Activated naive CD8-positive, alpha-beta T cell treated with anti-CD3 and anti-CD28 coated beads, Interleukin-2, amount 50 U/mL, for 24 hours (primary cell): ENCODE measurements at places on chromosomes 1 and 21.

DNA sequence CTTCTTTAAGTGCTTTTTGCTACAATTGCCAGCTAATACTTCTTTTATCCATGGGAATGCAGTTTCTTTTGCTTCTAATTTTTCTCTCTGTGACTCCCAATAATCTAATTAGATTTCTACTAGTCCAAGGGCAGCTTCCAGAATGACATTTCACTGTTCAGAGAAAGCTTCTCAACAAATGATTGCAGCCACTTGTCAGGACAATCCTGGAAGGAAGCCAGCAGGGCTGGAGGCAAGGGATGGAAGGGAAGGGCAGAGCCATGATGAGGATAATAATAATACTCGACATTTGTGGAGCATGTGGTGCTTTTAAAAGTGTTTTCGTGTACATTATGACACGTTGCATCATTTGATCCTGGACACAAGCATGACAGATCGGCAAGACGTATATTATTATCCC lies 19.4 kb downstream of the F11R start:
- DNase-seq, result no peak

DNA sequence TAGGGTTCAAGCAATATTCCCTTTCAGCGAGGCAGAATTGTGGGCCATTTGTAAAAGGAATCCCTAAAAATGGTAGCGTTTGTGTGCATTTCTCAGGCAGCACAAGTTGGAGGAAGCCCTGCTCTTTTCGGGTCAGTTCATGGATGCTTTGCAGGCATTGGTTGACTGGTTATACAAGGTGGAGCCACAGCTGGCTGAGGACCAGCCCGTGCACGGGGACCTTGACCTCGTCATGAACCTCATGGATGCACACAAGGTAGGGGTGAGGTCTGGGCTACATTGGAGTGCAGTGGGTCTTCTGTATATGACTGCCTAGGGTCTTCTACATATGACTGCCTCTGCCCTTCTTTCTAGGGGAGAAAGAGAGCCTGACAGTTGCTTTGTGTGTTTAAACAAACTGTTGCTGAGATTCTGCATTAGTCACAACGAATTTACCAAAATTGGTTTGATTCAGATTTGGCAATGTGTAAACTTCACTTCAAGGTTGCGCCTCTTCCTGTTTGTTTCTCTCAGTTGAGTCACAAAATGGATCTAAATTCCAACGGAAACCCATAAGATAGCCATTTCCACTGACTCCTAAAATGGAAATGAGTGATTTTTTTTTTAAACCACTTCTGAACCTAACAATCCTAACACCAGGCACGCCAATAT lies 40.4 kb upstream of the BMP8A start:
- DNase-seq, result no peak

DNA sequence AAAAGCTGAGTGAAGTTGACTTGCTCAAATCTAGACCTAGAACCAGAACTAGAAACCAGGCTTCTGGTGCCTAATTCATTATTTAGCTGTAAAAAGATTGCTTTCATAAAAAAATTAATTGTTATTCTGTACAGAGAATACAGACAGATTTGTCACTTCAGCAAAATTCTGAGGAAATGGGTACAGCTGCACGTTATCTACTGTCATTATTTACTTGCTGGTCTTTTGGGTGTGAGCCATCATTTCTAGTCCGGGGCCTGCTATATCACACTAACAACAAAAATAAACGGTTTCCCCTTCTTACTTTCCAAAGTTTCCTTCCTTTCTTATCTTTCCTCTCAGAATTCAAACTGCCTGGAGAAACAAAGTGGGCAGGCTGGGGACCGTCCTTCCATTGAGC lies 68.3 kb downstream of the PTGER3 start:
- DNase-seq, result no peak

GRCh38 chr1:27886744-27887143 lies 14.4 kb downstream of the THEMIS2 start:
- DNase-seq, result no peak

DNA sequence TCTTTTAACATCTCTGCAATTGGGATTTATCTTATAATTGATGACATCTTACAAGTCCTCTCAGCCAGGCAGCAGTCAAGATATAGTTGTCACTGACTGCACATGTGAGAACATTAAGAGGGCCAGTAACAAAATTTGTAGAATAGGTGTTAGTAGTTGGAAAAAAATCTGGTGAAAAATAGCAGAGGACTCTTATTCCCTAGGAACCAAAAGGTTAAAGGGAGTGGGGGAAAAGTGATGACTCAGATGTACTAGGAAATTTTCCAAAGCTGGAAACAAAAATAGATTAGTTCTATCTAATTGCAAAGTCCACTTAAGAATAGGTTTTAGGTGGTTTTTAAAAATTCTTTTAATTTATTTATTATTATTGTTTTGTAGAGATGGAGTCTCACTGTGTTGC lies 3.6 kb downstream of the NUP210L start:
- DNase-seq, result no peak

DNA sequence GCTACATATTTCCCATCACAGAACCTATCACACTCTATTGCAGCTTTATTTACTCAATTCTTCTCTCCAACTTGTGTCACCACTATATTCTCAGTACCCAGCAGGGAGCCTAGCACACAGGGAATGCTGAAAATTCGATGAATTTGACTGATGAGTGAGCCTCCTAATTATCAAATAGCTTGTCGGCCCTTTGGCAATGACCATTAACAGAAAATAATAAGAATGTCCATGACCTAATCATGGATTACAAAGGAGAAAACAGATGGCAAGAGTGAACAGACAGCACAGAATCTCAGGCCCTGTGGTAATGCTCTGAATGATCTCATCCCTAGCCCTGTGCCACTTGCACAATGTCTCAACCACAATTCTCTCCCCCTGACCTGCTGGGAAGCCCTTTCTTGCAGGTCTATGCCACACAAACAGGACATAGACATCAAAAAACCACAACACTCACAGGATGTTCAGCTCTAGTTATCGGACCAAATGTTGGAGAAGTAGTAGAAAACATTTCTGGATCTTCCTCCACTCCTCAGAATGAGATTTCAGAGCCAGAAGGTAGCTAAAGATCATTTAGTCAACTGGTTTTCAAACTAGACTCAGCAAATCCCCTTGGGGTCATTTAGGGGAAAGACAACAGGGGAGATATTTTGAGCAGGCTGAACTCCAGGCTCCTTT lies 68.4 kb downstream of the LUZP1 start:
- peak; percentile 21 for DNase-seq

DNA sequence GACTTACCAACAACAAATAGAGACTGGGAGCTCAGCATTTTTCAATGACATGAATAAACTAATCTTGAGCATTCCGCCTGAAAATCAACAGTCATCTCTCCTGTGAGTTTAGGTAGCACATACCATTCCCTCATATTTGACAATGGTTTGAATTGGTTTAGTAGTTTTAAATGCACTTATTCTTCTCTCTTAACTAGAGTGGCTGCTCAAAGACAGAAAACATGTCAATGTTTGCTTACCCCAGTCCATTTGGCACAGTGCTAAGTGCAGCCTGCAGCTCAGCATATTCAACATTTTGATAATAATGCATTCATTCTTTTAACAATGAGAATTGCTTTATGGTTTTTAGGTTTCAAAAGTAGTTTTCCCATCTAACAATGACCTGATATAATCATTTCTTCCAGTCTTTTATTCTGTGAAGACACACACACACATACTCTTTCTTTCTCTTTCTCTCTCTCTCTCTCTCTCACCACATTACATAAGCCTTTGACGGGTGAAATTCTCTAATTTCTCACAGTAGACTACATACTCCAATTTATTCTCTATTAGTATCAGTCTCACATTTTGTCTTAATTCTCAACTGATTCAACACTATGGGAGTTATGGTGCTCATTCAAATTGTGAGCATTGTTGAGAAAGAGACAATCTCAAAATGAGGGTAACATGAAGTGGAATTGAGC lies 432.3 kb downstream of the LRRIQ3 start:
- no peak for DNase-seq

- DNase-seq, result no peak
Observed at GRCh38 chr1:179314928-179315327, 21.3 kb downstream of the SOAT1 start.

- DNase-seq, result no peak
Observed at GRCh38 chr1:11253226-11253625, 9.1 kb downstream of the MTOR start.

GRCh38 chr1:51592711-51593110 lies 24.2 kb upstream of the OSBPL9 start:
- DNase-seq, result no peak

DNA sequence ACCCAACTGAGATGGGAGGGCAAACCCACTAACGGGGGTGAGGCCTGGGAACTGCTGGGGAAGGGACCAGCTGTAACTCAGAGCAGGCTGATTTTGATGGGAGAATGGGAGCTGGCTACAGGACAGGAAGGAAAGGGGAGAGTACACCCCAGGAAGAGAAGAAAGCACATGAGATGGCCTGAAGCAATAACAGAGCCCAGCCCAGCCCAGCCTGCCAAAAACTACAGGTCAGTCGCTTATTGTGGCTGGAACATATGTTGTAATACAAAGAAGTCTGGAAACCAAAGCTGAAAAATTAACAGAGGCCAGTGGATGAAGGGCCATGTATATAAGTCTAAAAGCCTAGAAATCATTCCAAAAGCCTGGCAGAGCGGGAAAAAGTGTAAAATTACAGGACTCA lies 1.6 kb downstream of the ITLN2 start:
- DNase-seq, result no peak

DNA sequence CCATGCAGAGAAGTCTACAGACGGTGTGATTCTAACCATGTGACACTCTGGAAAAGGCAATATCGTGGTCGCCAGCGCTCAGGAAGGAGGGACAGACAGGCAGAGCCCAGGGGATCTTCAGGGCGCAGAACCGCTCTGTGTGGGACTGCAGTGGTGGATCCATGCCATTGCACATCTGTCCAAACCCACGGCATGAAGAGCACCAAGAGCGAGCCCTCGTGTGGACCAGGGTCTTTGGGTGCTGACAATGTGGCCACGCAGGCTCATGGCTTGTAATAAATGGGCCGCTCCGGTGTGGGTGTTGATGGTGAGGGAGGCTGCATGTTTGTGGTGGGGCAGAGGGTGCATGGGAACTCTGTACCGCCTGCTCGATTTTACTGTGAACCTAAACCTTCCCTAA lies 25.3 kb upstream of the POFUT2 start:
- DNase-seq, result no peak

GRCh38 chr1:182147136-182147820 lies 85.8 kb upstream of the ZNF648 start:
- DNase-seq, result no peak

- DNase-seq, result peak; percentile 79
Observed at GRCh38 chr1:230867903-230868735, at the start of gene C1orf198. TSS of gene C1orf198 (minus strand) at chr1:230868521. CDS start at chr1:230868512, 9 bp downstream.

DNA sequence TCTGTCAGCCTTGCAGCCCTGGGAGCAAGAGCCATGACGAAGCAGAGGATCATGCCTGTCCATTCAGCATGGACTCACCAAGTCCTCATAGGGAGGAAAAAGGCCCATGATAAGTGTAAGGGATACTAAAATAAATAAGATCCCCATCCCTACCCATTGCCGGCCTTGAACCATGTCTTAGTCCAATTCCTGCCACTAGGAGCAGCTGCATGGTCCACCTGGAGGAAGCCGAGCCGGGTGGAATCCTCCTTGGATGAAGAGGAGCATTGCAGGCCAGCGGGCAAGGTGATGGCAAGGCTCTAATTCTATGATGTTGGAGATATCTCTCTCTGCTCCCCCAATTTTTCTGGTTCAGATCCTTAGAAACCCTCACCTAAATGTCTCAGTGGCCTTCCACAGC lies 38.7 kb upstream of the SYT6 start:
- no peak for DNase-seq
